Psoas muscle (tissue), 8 donors: ENCODE measurements at places on chromosomes 7 and 10.

- peaks cover 31% of the 10 kb centered on the region for H3K4me1 ChIP-seq
- peak; percentile 76 for DNase-seq
- no peaks in the 10 kb centered on the region for H3K27me3 ChIP-seq
- peak overlapping the region; percentile 99 for H3K4me3 ChIP-seq
Measured at GRCh38 chr7:99141841-99142726, 1.8 kb downstream of the SMURF1 start.

GRCh38 chr7:130903358-130903974, 169.5 kb upstream of the KLF14 start:
- H3K27ac ChIP-seq: peak overlapping the region; percentile 94
- H3K27me3 ChIP-seq: no peaks in the 10 kb centered on the region
- peak overlapping the region; percentile 23 for H3K4me3 ChIP-seq
- H3K4me1 ChIP-seq: peaks cover 75% of the 10 kb centered on the region
- peaks cover 25% of the 10 kb centered on the region for H3K36me3 ChIP-seq

DNA sequence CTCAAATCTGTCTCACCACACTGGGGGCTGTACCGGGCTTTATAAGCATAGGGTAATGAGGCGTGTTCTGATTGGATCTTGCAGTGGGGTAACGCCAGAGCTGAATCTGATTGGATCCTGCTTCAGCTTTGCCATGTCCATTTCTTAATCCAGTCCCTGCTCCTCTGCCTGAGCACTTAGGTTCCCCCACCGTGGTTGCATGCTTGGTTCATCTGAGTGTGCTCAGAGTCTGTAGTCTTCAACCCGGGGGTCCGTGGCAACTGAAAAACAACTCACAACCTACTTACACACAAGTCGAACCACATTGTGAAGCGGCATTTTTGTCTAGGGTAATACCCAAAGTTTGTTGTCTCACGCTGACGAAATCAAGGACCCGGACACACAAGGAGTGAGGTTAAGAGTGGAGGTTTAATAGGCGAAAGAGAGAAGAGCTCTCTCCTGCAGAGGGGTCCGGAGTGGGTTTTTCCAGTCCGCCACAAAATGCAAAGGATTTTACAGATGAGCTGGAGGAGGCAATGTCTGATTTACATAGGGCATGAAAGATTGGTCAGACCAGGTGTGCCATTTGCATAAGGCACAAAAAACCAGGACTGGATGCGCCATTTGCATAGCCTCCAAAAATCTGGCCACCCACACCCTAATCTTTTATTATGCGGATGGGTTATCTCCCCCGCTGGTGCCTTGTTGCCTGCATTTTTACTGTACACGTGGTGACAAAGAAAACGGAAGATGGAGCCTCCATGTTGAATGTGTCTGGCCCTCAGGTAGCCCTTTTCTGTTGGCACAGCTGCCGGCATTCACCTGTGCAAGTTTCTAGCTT, 641.8 kb upstream of the FOXK1 start:
- H3K36me3 ChIP-seq: no peaks in the 10 kb centered on the region
- no peak overlapping the region for H3K27ac ChIP-seq
- H3K4me3 ChIP-seq: no peak overlapping the region
- no peak for DNase-seq

DNA sequence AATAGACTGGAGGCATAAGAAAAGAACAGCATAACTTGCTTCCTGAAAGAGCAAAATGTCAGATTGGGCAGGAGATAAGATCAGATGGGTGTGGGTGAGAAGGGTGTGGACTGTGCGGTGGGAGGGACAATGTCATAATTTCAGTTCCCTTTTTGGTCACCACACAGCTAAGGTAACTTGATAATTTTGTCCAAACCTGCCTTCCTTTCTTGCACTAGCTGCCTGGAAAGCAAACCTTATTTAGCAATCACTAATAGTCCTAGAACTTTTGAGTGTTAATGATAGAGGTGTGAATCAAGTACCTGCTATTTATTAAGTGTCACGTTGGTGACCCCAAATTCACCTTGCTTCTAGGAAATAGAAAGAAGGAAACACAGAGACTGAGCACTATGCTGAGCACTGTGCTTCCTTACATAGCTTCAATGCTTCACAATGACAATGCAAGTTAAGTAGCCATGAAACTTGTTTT, 72.4 kb upstream of the SP4 start:
- no peaks in the 10 kb centered on the region for H3K4me1 ChIP-seq
- no peak overlapping the region for H3K27ac ChIP-seq
- no peaks in the 10 kb centered on the region for H3K36me3 ChIP-seq

- no peaks in the 10 kb centered on the region for H3K36me3 ChIP-seq
- H3K4me3 ChIP-seq: peak overlapping the region; percentile 50
- DNase-seq: no peak
- H3K27me3 ChIP-seq: peaks cover 84% of the 10 kb centered on the region
- H3K27ac ChIP-seq: no peak overlapping the region
Measured at GRCh38 chr7:19106241-19107080, 11.0 kb downstream of the TWIST1 start.

- DNase-seq: no peak
- no peaks in the 10 kb centered on the region for H3K36me3 ChIP-seq
- no peaks in the 10 kb centered on the region for H3K27me3 ChIP-seq
- no peaks in the 10 kb centered on the region for H3K4me1 ChIP-seq
- H3K4me3 ChIP-seq: no peak overlapping the region
- H3K27ac ChIP-seq: no peak overlapping the region
Measured at GRCh38 chr10:74238031-74238431, 87.0 kb downstream of the ADK start.

DNA sequence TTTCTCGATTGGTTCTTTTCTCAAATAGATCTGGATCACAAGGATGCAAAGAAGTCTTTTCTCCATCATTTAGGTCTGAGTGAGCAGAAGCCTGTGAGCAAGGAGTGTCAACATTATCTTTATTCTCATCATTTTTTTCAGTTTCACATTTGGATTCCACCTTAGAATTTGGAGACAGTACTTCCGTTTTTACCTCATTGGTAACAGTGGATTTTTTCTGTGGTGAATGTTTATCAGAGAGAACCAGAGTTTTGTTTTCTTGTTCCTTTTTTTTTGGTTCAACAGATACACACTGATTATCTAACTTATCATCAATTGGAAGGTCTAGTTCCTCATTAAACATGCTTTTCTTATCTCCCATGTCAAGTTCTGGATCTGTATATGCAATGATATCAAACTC, 151.3 kb downstream of the GALNT11 start:
- H3K4me1 ChIP-seq: no peaks in the 10 kb centered on the region
- H3K27me3 ChIP-seq: no peaks in the 10 kb centered on the region
- H3K36me3 ChIP-seq: peaks cover 5% of the 10 kb centered on the region

DNA sequence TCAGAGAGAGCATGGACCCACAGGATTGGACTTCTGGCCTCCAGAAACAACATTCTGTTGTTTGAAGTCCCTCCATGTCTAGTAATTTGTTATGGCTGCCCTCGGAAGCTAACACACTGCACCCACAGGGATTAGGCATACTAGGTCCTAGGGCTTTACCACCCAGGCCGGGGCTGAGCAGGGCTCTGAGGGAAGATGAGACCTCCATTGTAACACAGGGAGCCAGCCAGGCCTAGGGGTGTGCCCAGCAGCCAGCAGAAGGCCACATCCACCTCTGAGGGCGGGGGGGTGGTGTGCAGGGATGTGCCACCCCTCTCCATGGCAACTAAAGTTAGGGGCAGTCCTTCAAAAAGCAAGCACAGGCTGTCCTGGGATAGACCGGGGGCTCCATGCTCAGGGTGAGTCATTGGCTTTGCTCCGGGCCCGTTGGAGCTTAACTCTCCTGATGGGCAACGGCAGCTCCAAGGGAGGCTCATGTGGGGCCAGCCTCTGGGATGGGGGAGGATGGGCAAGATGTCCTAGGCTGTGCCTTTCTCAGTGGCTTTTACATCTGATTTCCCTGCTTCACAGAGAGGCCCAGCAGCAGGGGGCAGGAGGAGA, 96.6 kb upstream of the GPR26 start:
- peaks cover 8% of the 10 kb centered on the region for H3K27me3 ChIP-seq
- no peaks in the 10 kb centered on the region for H3K36me3 ChIP-seq
- H3K4me3 ChIP-seq: no peak overlapping the region

GRCh38 chr7:41942468-41943093, 239.7 kb upstream of the INHBA start:
- no peaks in the 10 kb centered on the region for H3K4me1 ChIP-seq
- no peak overlapping the region for H3K4me3 ChIP-seq
- H3K27ac ChIP-seq: no peak overlapping the region
- no peak for DNase-seq
- no peaks in the 10 kb centered on the region for H3K36me3 ChIP-seq

DNA sequence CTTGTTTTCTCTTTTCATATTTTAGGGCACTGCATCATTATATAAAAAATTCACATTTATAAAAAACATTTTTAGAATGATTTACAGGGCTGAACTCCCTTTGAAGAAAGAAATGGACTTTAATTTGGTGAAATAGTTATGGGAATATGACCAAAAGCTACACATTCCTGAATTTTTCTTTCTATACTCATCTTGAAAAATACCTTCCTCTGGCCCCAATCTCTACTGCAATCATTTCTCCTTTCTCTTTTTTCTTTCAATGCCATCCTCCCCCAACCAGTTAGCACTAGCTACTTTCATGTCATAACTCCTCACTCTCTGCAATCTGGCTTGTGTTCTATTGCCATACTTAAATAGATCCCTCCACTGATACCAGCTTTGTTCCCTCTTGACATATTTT, 6.2 kb downstream of the WNT8B start:
- no peaks in the 10 kb centered on the region for H3K4me1 ChIP-seq
- no peak for DNase-seq
- no peak overlapping the region for H3K27ac ChIP-seq
- no peaks in the 10 kb centered on the region for H3K36me3 ChIP-seq
- no peaks in the 10 kb centered on the region for H3K27me3 ChIP-seq

DNA sequence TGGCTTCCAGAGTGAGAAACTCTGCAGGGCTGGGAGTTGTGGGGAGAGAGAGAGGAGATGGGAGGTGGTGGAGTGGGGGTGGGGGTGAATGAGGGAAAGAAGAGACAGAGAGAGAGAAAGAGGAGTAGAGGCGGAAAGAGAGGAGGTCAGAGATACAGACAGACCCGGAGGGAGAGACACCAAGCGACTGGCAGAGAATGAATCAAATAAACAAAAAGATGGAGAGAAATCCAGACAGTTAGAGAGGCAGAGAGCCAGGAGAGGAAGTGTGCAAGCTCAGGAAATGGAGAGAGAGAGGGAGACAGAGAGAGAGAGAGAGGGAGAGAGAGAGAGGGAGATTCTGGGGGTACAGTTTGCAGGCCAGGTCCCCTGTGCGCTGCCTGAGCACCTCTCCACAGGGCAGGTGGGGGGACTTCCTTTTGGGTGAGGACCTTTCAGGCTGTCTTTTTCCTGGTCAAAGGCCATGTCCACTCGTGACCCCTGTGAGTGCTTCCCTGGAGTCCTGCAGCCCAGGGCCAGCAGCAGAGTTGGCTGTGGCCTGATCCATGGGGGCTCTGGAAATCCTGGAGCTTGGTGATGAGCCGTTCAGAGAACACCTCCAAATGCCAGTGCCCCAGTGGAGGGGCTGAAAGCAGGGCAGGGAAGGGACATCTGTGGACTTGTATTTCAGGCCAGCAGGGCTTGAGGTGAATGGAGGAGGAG, 25.0 kb upstream of the PCBD1 start:
- no peak overlapping the region for H3K4me3 ChIP-seq
- no peaks in the 10 kb centered on the region for H3K4me1 ChIP-seq
- peak; percentile 15 for DNase-seq
- no peak overlapping the region for H3K27ac ChIP-seq

DNA sequence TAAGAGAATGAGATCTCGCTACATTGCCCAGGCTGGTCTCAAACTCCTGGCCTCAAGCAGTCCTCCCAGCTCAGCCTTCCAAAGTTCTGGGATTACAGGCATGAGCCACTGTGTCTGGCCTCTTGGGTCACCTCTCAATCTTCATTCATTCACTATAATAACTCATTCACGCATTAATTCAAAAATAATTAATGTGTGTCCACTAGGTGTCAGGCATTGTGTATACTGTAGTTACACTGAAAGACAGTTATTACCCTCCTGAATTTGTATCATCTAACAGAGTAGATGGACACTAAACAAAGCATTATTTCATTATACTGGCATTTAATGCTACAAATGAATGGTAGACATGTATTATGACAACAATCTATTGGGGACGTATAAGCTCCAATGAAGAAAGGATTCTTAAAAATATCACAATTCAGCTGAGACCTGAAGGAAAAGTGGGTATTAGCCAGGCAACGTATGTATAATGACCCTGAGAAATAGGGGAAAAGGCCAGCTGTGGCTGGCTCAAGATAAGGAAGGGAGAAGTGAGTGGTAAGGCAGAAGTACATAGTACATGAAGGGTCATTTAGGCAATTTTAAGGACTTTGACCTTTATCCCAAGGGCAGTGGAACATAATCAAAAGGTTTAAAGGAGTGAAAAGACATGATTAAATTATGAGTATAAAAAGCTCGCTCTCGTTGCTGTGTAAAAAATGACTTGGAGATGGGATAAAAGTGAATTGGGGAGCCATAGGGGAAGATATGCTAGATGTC, 150.7 kb downstream of the BTAF1 start:
- no peak for DNase-seq
- H3K27me3 ChIP-seq: no peaks in the 10 kb centered on the region
- no peaks in the 10 kb centered on the region for H3K4me1 ChIP-seq
- no peak overlapping the region for H3K27ac ChIP-seq
- no peak overlapping the region for H3K4me3 ChIP-seq

DNA sequence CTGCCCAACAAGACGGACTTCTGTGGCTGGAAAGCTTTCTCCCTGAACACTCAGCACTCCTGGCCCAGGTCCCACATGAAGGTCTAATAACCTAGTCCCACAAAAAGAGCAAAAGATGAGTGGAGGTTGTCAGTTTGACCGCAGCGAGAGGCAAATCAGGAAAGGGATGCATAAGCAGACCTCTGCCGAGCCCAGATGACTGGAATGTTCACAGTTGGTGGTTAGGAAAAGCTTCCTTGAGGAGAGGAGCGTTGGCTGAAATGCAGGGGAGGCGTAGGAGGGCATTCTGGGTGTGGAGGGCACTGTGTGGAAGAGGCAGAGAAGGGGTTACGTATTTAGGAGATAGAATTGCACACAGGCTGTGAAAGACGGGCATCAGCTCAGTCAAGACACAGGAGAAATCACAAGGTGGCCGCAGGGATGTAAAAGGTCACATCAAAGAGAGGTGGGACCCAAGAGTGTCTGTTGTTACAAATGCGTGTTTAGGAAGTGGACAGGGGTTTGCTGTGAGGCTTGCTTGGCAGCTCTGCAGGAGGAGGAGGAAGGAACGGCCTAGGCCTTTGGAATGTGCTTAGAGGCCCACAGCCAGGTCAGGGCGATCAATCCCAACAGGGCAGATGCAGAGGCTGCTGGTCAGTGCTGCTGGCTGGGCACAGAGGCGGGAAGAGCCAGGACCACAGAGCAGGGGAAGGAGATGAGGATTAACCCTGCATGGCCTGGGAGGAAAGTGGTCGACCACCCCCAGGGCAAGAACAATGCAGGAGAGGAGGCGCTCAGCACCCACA, 133.5 kb downstream of the VIPR2 start:
- H3K36me3 ChIP-seq: no peaks in the 10 kb centered on the region
- H3K27ac ChIP-seq: no peak overlapping the region
- peaks cover 29% of the 10 kb centered on the region for H3K4me1 ChIP-seq
- DNase-seq: no peak

DNA sequence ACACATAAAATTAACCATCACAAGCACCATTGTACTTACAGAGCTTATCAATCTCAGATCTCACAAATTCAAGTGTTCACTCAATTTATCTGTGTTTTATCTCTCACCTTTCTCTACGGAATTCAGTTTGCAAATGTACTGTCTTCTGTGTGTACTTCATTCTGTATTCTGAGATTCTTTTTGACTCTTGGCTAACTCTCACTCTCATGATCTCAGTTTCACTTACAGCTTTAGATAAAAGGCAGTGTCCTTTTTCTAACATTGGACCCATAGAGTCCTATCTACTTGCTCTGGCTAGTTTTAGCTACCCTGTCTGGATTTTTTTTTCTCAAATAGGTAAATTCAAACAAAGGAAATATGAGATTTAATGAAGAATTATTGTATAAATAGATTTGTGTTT, 176.0 kb downstream of the CCDC7 start:
- no peaks in the 10 kb centered on the region for H3K36me3 ChIP-seq
- H3K4me3 ChIP-seq: no peak overlapping the region
- no peaks in the 10 kb centered on the region for H3K4me1 ChIP-seq
